Cerebellar nuclear complex (tissue), 1 donor: ENCODE measurements at places on chromosomes 3 and 15.

DNA sequence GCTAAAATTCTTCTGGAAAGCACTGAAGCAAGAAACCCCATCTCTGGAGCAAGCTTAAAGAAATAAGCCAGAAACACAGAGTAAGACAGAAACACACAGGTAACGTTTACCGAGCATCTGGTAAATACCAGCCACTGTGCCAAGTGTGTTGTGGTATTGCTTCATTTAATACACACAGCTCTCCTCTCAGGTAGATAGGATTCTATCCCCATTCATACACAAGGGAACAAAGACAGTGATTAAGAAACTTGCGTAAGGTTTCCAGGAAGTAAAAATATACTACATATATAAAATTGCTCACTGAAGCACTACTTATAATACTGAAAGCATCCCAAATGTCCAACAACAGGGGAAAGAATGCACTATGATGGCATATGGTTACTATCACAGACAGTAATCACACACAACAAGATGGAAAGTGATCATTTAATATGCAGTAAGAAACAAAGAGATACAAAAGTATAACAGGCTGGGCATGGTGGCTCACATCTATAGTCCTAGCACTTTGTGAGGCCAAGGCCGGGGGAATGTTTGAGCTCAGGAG is 27.5 kb downstream of the TAMM41 start:
- no peak for DNase-seq

- DNase-seq: no peak
Measured at GRCh38 chr15:74317820-74318375, 49.5 kb downstream of the CYP11A1 start.

DNA sequence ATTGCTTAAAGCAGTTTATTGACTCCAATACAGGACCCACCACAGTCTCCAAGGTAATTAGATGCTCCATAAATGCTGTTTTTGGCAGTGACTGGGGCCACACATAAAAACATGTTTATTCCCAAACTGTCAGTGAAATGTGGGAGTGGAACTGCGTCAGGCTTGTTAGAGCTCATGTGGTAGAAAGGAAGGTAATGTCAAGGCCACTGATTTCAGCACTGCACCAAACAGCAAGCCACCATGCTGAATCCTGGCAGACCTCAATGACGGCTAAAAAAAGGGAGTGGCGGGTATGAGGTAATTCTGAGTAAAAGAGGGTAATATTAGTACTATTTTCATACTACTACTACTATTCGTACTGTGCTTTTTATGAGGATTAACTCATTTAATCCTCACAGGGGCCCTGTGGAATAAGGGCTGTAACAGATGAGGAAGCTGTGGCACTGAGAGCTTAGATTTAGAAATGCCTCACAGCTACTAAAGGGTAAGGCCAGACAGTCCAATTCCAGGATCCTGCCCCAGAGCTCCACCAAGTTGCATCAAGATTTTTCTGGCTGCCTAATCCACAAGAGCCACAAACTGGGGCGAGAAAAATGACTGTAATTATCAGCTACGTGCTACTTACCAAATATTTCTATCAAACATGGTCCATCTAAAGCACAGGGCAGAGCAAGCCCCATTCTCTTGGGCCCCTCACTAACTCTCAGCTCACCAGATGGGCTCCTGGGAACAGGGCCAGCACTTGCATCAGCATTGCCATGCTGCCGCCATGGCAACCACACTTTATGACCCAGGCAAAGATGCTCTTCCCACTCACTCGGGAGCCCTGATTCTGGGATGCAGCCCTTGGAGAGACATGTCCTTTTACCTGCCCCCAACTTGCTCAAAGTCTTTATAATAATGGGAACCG is 83.6 kb upstream of the SPATA12 start:
- DNase-seq: peak; percentile 8

GRCh38 chr15:41203395-41203794 is 27.2 kb downstream of the EXD1 start:
- no peak for DNase-seq

GRCh38 chr3:12967606-12968351 is 105.5 kb downstream of the IQSEC1 start:
- no peak for DNase-seq

DNA sequence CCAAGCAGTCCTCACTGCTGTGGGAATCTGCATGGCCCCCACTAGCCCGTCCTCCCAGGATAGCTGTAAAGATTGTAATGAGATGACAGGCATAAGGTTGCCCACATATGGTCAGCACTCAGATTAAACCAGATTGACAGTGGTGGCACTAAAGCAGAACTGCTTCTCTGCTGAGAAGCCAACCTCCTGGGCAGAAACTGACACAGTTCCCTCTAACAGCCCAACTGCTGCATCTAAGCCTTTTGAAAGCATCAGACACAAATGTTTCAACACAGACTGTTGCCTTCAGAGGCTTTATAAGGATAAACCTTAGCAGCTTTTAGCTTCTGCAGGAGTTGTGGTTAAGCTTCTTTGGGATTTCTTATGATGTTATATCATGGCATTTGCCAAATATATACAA is 13.0 kb downstream of the DCLK3 start:
- no peak for DNase-seq
